ENCODE measurements at places on chromosomes 6 and 20.
A peak's percentile ranks its signal among the peaks of the same experiment; 100 is the strongest.

GRCh38 chr6:151036869-151037680 is 171.6 kb downstream of the MTHFD1L start:
- no peak for DNase-seq

DNA sequence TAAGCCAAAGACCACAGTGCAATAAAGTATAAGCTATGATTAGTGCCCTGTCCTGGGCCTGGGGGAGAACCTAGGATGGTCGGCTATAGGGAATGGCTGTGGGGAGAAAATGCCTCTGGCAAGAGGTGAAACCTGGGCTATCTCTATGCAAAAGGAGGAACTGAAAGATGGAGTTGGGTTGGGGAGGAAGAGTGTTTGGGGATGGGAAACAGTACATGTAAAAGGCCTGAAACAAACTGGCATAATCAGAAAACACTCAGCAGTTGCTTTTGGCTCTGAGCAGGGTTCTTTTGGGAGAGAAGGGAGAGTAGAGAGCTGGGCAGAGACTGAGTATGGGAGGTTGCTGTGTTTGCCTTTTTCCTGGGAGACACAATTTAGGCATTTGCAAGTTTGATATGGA is 31.9 kb upstream of the FUCA2 start:
- DNase-seq = no peak

GRCh38 chr6:41073968-41074691 is 1.4 kb downstream of the NFYA start:
- DNase-seq = no peak

GRCh38 chr6:137641474-137642077 is 147.4 kb upstream of the OLIG3 start:
- DNase-seq = peak; percentile 70

GRCh38 chr6:15362274-15363160 is 116.6 kb downstream of the JARID2 start:
- DNase-seq = no peak

DNA sequence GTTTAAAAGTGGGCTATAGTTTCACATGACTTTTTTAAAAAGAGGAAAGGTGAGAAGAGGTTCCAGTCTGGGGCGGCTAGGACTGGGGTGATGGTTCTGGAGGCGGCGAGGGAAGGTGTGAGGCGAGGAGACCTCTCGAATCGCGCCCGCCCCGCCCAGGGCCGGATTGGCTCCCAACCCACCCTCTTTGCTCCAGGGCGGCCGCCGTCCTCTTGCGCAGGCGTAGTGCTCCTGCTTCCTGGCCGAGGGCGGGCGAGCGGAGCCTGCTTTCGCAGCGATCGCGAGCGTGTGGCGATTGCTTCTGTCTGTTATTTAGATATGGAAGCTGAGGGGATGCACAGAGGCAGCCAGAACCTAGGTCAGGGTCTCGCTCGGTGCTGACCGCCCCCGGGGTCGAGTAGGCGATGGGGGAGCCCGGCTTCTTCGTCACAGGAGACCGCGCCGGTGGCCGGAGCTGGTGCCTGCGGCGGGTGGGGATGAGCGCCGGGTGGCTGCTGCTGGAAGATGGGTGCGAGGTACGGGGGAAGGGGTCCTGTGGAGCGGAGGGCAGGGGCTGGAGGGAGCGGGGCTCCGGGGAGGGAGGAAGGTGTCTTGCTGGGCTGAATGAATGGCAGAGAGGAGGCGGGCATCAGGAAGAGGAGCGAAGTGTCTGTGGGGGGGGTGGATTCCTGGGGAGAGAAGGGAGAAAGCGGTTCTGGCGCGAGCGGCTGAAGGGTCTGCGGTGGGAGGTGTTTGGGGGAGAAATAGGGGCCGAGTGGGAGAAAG is at the start of gene RNF8:
Gene RNF8, plus strand, starts transcription at position 223 of the 765 bp plus-strand sequence. Its CDS starts 182 bp downstream, at position 405.
- peak; percentile 93 for DNase-seq

DNA sequence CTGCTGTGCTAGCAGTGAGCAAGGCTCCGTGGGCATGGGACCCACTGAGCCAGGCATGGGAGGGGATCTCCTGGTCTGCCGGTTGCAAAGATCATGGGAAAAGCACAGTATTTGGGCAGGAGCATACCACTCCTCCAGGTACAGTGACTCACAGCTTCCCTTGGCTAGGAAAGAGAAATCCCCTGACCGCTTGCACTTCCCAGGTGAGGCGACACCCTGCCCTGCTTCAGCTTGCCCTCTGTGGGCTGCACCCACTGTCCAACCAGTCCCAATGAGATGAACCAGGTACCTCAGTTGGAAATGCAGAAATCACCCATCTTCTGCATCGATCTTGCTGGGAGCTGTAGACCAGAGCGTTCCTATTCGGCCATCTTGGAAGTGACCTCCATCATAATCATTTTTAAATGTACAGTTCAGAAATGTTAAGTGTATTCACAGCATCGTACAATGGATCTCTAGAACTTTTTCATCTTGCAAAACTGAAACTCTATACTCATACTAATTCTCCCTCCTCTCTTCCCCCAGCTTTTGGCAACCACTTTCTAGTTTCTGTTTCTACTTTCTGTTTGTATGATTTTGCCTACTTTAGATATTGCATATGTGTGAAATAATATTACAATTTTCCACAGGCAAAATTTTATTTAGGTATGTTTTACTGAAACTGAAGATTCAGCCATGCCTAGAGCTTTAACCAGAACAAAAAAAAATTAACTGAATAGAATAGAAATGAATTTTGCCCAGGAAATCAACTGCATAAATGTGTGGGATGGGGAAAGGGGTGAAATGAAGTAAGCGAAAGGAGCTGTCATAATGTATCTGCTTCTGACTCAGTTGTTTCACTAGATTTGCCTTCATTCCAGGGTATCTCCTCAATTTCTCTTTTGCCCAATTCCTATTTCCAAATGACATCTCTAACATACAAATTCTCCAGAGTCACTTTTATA is 100.0 kb downstream of the RWDD2A start:
- no peak for DNase-seq

DNA sequence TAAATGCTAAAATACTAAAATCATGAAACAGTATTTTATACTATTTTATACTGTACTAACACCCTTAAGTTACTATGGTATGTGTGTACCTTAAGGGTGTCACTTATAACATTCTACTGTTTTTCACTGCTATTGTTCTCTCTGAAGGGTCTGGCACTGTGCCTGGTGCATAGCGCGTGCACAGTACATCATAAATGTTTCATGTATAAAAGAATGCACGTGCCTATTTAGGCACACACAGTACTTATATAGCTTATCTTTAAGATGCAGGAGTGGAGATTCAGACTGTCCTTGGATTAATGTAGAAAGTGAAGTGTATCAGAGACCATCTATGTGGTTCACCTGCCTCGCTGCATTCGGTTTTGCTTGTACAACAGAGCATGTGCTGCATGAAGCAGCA is 64.0 kb upstream of the SGK1 start:
- DNase-seq = no peak

- DNase-seq = no peak
These were observed 15.5 kb upstream of the DDX27 start for GRCh38 chr20:49203746-49204145.

DNA sequence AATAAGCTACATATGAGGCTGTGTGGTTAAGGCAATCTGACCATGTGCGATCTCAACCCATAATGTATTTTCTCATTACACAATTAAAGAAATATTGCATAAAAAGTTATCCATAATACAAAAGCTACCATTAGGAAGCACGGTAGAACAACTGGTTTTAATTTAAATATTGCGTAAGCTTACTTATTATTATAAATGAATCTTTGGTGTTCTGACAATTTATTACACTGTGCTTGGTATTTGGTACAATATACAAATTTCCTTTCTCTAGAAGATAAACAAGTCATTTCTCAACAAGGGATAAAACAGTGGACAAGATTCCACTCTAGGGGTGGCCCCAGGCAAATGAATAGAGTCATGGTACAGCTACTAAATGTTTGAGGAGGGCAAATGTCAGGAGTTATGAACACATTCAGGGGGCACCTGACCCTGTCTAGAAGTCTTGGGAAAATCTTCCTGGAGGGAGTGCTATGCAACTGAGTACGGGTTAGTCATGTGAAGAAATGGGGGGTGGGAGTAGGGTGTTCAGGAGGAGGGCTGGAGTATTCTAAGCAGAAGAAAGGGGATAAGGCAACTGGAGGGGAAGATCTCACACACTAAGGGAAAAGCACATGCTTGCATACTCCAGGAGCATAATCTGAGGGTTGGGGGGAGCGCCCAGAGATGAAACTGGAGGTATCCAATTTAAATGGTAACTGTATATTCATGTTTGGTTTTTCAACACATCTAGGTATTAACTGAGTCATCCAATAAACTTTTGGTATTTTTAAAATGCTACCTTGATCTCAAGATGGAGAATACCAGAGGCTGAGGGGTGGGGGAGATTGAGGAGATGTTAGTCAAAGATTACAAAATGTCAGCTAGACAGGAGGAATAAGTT is 296.9 kb upstream of the SGK1 start:
- DNase-seq = no peak

- DNase-seq = no peak
These were observed 36.9 kb downstream of the RIN2 start for GRCh38 chr20:19794941-19795340.

GRCh38 chr6:27501187-27501586 is 28.3 kb upstream of the ZNF184 start:
- DNase-seq = no peak

- DNase-seq = no peak
These were observed 398.8 kb downstream of the HACE1 start for GRCh38 chr6:104460738-104461483.

DNA sequence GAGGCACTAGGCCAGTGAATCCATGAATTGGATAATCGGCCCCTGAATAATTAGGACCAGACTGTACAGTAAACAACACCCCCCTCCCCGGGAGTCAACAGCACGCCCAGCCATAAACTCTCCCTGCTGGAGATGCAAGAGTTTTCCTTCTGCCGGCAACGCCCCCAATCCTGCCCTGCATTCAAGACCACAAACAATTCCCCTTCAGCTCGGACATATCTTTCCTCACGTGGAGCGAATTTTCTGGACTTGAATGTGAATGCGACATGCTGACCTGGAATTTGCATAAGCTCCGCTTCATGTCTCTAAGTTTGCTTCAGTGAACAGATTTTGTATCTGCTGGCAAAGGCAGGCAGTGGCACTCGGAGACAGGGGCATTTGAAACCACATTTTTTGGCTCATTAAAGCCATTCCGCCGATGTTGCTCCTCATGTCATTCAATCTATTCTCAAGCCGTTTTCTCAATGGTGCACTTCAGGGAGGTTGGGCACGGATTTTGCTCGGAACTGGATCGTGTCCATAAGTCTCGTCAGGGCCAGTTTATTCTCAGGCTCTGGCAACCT is 38.0 kb upstream of the GMPR start:
- DNase-seq = no peak

- DNase-seq = no peak
These were observed 23.2 kb downstream of the TRERF1 start for GRCh38 chr6:42428326-42429041.

- no peak for DNase-seq
These were observed 154.0 kb downstream of the THBS2 start for GRCh38 chr6:169099411-169100202.

- DNase-seq = no peak
These were observed 27.1 kb upstream of the TASP1 start for GRCh38 chr20:13665709-13666395.

GRCh38 chr20:10654630-10655029 is 19.2 kb downstream of the JAG1 start:
- DNase-seq = no peak

- DNase-seq = no peak
These were observed at the start of gene CD24 for GRCh38 chr6:106974336-106974998. CD24 (minus strand) TSS chr6:106974729; CDS start chr6:106974646, 83 bp downstream.

Data from natural killer cell treated with Interleukin-12 subunit alpha and Interleukin-12 subunit beta and Interleukin-15 and Interleukin-18, amount 100 ng/mL, for 72 hours (primary cell).